Right hindlimb (tissue), 1 donor: ENCODE measurements at places on chromosomes 2 and 18.

DNA sequence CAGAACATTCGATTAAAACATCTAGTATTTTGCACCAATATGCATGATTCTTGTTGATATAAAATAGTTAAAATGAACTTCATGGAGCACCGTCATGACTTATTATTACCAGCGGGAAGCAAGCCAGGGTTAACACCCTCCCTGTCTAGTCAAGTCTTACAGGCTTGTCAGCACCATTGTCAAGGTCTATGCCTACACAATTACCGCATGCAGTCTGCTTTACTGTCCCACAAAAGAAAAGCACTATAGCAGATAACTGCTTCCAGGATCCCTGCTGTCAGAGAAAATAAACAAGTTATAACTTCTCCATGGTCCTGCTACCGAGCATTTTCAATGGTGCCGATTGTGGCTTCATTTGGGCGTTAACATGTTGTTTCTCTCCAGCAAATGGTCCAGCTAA lies 968.0 kb upstream of the FAM98A start:
- DNase-seq, result no peak

DNA sequence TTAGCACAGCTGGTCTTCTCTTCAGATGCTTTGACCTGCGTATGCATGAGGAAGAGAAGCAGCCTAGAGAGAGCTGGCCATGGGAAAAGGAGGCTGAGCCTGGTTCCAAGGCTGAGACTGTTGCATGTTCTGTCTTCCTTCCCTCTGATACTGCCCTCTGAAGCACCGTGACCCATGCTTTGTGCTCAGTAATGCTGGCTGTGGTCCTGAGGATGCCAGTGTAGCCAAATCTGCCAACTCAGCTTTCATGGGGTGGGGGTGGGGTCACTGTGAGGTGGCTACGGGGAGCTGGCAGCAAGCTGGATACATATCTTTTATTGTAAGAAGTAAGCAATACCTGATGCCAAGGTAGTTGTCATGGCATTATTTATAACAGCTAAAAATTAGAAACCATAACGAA lies 41.5 kb downstream of the EPAS1 start:
- no peak for DNase-seq

DNA sequence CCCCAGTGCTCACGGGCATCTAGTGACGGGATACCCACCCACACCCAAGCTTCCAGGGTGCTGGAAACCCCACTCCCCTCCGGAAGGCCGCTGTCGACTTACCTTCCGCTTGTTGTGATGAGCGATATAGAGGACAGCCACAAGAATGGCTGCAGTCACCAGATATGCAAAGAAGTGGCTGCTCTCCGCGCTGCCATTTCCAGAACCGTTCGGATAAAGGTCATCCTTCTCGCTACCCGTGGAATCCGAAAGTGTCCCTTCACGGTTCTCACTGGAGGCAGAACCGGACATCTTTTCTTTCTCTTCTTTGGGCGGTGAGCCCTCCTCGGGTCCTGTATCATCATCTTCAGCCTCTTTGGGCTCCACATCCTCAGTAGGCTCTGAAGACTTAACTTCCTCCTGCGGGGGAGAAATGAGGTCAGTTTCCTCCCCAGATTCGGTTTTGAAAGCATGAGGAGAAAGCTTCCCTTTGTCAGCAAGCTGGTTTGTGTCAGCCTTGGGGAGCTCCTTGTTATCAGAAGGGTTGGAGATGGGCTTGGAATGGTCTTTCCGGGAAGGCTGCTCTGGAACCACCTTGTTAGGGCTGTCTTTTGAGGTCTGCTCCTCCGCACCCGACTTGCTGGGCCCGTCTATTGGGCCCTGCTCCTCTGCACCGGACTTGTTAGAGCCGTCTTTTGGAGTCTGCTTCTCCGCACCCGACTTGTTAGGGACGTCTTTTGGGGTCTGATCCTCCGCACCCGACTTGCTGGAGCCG lies 1.2 kb downstream of the TGOLN2 start:
- DNase-seq, result no peak

- no peak for DNase-seq
Measured at GRCh38 chr2:240597054-240597418, 10.5 kb downstream of the CAPN10 start.

GRCh38 chr2:46521215-46521683 lies 41.9 kb downstream of the TMEM247 start:
- peak; percentile 82 for DNase-seq

DNA sequence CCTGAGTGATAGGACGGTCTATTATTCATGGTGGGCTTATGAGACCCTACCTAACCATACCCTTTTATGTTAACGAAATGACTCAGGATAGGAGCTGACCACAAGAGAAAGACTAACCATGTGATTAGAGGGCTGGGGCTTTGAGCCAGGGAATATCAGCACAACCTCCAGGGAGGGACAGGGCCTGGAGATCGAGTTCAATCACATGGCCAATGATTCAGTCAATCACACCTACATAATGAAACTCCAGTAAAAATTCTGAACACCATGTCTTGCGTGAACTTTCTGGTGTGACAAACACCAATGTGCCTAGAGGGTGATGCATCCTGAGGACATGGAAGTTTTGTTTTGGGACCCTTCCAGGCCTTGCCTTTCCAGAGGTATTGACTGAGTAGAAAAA lies 2.2 kb upstream of the TEX51 start:
- DNase-seq, result no peak

GRCh38 chr18:55839343-55839742 lies 251.4 kb upstream of the TCF4 start:
- no peak for DNase-seq

- no peak for DNase-seq
Measured at GRCh38 chr18:76459312-76459686, 35.7 kb downstream of the ZNF516 start.

DNA sequence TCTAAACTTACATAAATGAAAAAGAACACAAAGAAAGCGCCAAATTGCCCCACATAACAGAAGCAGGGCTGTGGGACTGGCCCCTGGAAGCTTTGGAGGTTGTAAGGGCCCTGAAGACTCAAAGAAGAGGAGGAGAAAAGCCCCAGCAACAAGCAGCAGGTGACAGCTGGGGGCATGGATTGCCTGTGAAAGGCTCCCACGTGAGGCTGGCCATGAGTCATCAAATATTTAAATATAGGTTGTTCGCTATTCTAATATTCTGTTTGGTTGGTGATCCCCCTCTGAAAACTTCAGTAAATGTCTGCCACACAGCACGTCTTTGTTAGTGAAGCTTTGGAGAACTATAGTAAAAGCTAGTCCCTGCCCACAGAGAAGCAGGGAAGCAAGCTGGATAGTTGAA lies 132.4 kb downstream of the MREG start:
- no peak for DNase-seq

DNA sequence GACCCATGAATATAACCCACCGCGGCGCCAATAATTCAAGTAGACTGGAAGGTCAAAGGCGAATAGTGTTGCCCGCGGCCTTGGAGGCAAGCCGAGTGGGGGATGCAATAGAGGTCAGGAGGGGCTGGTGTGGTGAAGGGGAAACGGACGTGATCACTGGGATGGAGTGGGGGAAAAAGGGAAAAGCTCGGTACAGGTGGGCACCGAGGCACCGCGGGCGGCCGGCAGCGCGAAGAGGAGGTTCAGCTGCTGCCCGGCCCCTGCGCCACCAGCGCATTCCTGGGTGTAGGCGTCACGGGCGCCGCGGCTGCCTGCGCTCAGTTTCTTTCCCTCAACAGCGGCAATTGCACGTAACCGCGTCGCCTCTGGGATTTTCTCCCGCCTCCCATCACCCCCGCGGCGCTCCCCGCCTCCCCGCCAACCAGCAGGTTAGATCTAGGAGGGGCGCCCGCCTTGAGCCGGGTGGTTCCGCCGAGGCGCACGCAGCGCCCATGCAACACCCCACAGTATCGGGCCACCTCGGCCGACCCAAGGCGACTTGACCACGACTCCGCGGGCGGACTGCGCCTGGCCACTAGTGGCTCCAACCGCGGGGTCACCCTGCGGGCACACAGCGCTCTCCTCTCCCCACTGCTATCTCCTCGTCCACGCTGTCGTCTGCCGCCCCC lies 1.5 kb downstream of the RND3 start:
- peak; percentile 84 for DNase-seq

- no peak for DNase-seq
Measured at GRCh38 chr2:100960688-100961087, 41.4 kb upstream of the RPL31 start.
